COR-L47 (cell line): ENCODE measurements at places on chromosomes 3 and 15.

GRCh38 chr3:141597931-141598330 lies 111.1 kb downstream of the RASA2 start:
- no peak for DNase-seq

DNA sequence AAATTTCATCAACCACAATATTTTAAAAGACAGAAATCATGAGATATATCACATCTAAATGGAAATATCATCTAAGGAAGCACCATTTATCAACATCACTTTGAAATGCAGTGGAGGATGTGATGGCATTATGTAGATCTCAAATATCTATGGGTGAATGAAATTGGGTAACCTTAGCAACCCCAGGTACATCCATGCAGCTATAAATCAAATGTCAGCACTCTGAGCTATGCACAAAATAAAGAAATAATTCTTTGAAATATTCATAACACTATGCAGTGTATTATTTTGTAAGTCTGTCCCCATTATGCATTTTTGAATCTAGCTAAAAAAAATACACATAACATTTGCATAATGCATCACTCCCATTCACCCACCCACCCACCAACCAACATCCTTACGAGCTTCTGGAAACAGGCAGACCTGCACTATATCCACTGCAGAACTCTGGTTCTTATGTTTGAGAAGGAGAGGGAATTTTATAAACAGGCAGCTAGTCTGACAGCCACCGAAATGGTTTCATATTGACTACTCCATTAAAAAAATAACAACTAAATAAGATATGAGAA lies 186.8 kb downstream of the SHOX2 start:
- DNase-seq: no peak

- no peak for DNase-seq
Observed at GRCh38 chr15:95267481-95267880, 1036.1 kb downstream of the MCTP2 start.

DNA sequence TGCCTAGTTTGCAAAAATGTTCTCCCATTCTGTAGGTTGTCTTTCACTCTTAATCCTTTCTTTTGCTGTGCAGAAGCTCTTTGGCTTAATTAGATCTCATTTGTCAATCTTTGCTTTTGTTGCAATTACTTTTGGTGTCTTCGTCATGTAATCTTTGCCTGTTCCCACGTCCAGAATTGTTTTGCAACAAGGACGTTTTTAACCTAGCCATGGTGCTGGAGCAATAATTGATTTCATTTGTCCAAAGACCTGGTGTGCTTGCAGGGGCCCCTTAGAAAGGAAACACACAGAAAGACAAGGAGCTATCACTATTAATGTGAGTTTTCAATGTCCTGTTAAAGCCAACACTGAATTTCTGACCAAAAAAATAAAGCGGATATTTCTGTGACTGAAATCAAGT lies 89.1 kb upstream of the GALNT15 start:
- DNase-seq: no peak

DNA sequence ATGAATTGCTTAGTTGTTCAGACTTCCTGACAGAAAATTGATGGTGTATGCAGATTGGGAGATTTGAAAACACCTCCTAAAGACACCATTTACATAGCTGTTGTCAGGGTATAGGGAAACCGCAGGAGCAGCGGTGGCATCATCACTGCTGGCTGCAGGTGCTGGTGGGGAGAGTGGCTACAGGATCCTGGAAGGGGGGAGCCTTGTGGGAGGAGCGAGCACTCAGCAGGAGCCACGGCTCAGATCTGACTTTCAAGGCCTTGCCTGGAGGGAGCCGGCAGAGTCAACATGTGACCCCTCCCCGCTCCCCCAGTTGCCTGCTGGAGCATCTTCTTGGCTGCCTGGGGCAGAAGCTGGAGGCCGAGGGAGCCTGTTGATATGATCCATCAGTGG lies 26.1 kb downstream of the EDEM1 start:
- no peak for DNase-seq

DNA sequence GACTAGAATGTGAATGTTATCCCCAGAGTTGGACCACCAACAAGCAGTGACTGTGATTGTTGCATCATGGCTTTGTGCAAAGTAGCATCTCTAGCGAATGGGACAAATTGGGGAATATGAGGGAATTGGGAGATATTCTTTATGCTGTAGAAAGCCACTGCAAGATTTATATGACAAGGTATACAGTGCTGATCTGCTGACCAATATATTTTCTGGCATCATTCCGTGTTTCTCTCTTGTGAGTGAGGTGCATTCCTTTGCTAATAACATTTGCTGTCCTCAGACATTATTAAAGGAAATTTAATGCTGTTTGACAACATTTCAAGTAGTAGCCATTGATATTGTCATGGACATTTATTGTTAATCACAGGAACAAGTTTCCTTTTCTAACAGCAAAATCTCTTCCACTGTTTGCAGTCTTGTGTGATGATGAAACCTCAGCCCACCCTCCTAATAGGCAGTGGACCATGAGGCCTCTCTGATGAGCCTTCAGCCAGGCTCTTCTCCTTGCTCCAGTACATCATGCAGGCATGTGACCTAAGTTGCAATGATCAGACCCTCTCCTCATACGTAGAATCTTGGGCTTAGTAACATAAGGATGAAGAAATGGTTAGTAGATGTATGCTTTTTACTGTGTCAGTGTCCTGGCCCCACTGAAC lies 16.1 kb downstream of the CNTN4 start:
- DNase-seq: no peak

DNA sequence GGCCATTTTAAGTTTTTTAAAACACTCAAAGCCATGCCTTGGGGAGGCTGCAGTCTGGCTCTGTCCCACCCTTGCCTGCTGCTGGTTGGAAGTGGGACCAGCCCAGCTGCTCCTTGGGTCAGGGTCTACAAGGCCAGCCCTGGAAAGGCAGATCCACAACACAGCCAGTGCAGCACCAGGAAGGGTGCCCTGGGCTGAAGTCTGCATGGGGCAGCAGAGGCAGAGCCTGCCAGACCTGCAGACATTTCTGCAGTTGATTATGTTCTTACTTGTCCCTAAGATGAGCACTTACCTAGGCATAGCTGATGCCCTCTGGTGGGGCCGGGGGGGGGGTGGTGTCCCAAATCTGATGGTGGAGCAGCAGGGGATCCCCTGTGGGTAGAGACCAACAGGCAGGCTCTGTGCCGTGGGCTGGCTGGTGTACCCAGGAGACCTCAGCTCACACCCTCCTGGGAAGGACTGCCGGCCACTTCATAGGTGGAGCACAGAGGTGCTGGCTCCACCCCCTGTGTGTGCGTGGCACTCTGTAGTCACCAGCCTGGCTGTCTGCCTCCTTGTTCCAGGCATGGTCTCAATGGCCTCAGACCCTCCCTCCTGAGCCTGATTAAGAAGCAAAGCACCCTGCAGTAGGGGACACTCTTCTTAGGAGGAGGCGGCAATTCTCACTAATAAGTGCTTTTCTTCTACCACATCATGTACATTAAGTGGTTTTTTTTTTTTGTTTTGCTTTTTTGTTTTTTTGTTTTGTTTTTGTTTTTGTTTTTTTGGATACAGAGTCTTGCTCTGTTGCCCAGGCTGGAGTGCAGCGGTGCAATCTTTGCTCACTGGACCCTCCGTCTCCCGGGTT lies 97.4 kb upstream of the KLF13 start:
- DNase-seq: no peak
